ENCODE measurements at places on chromosomes 5 and 9.

GRCh38 chr5:164649266-164649665, 1143.8 kb downstream of the MAT2B start:
- no peak for DNase-seq

- DNase-seq: no peak
These were observed 62.2 kb upstream of the GNA14 start for GRCh38 chr9:77710316-77710715.

DNA sequence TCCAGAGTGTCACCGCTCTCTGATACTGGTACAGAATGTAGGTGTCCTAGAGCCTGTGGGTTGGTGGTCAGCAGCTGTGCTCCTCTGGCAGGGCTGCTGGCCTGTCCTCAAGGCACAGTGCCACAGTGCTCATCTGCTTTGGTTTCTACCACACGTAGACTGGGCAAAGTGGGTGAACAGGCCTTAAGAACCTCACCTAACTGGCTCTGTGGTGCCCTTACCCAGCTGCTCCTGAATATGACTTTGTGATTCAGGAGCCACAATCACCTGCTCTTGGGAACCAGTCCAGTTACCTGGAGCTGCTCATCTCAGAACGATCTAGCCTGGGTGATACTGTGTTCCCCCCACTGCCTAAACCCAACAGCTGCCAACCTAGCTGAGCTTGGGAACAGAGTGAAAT, 6.4 kb downstream of the NOP16 start:
- DNase-seq: no peak

DNA sequence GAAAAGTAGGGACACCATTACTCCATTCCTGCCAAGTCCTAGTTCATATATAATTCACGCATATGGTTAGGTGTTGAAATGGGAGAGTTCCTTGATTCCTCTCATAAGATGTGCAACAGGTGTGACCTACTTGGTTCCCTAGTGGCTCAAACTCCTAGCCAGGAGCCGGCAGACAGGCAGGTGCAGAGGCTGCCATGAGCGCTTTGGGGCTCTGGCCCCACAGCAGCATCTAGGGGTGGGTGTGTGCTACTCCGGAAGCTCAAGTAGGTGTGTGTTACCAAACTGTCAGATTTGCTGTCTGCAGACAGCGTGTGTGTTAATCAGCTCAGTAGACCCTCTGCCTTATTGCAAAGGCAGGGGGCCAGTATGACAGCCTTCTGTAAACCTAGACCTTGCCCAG, 1652.4 kb upstream of the ACO1 start:
- DNase-seq: no peak

Data from germinal center (tissue), 1 donor.